ENCODE measurements at places on chromosomes 3 and 15. TPM values are rescaled to one million over a fixed set of nuclear protein-coding genes. Genes with fewer than 3 reads are reported as not detected.

Gene EXD1
- polyA plus RNA-seq, result not detected

Gene LEKR1
- polyA plus RNA-seq, result not detected

Gene SHC4
- polyA plus RNA-seq, result 5.6 TPM

Gene GDPGP1
- 2.1 TPM for polyA plus RNA-seq

Data from aorta (tissue), 5 donors.